Stimulated activated CD8-positive, alpha-beta memory T cell treated with anti-CD3 and anti-CD28 coated beads, Interleukin-7, amount 100 ng/mL, for 24 hours (primary cell): ENCODE measurements at places on chromosomes 7 and 10.

GRCh38 chr7:96658022-96658412, 51.6 kb downstream of the SEM1 start:
- DNase-seq = no peak

- no peak for DNase-seq
Observed at GRCh38 chr7:17988141-17988540, 39.5 kb downstream of the PRPS1L1 start.

GRCh38 chr7:25622695-25623094, 394.4 kb upstream of the NPVF start:
- DNase-seq = no peak

- no peak for DNase-seq
Observed at GRCh38 chr10:90378524-90379076, 479.2 kb downstream of the HTR7 start.

DNA sequence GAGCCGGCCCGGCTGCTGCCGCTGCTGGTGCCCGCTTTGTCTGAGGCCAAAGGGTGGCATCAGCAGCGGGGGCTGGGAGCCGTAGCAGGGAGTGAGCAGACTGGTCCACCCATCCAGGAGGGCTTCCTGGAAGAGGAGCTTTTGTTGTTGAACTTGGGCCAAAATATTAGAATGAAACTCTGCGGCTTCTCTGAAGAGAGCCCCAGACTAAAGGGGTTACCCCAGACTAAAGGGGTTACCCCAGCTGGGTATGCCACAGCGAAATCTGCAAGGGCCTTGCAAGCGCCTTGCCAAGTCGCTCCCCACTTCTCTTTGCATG, 154.7 kb upstream of the ZMIZ1 start:
- no peak for DNase-seq

- DNase-seq = no peak
Observed at GRCh38 chr10:123507298-123507697, 158.9 kb upstream of the GPR26 start.

- DNase-seq = no peak
Observed at GRCh38 chr7:149866779-149867447, 6.9 kb upstream of the ATP6V0E2 start.

GRCh38 chr10:50620899-50621298, 2.9 kb downstream of the SGMS1 start:
- no peak for DNase-seq

DNA sequence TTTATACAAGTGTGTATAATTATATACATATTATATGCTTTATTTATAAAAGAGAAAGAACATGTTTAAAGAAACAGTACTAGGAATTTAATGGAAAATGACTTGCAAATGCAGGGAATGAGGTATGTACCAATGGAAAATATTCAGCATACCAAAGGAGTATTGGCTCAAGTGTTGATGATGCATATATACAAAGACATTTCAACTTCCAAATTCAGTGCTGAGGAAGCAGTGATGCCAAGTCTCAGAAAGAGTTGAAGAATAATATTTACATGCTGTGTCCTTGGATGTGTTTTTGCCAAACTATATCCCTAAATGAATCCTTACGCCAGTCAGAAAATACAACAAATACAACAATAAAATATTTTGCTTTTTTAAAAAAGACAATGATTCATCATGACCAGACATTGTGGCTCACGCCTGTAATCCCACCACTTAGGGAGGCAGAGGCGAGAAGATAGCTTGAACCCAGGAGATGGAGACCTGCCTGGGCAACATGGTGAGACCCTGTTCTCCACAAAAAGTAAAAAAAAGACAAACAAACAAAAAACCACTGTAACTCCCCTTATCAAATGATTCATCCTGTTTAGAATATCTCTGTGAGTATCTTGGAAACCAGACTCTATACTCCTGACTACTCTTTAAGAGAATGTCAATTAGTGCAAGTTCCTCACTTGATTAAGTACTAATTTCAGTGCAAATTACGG, 157.2 kb downstream of the CHRM2 start:
- DNase-seq = no peak

DNA sequence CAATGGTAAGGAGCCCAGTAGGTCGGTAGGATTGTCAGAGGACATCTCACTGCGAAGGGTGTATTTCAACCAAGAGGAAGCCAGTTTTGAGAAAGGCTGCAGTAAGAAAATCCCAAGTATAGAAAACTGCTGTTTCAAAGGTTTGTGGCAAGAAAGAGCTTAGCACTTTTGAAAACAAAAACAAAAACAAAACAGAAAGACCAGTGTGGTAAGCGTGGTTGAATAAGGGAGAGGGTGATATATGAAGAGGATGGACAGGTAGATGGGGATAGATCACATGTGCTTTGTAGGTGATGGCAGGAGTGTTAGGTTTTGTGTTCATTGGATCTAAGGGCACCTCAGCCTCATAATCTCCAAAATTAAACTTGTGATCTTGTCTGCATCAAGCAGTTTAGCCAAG, 141.6 kb upstream of the WNT16 start:
- DNase-seq = no peak

- no peak for DNase-seq
Observed at GRCh38 chr7:24916463-24917040, 63.4 kb downstream of the OSBPL3 start.

DNA sequence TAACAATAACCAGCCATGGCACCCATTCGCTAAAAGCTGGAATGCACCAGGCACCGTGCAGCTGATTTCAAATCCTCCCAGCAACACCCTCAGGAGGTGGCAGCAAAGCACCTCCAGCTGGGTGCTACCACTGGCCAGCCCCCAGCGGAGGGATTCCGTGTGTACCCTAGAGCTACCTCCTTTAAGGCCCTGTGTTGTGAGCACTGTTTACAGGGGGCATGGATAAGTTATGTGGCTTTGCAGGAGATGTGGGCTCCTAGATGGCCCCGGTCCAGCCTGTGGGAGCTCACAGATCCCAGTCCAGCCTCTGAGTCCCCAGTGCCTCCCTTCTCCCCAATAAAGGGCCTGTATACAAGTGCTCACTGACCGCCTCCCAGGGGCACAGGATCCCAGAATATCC, 27.1 kb downstream of the TNRC18 start:
- DNase-seq = no peak

- no peak for DNase-seq
Observed at GRCh38 chr10:106935978-106936451, 228.5 kb downstream of the SORCS1 start.

GRCh38 chr7:112898432-112899290, 108.5 kb upstream of the TMEM168 start:
- DNase-seq = no peak

DNA sequence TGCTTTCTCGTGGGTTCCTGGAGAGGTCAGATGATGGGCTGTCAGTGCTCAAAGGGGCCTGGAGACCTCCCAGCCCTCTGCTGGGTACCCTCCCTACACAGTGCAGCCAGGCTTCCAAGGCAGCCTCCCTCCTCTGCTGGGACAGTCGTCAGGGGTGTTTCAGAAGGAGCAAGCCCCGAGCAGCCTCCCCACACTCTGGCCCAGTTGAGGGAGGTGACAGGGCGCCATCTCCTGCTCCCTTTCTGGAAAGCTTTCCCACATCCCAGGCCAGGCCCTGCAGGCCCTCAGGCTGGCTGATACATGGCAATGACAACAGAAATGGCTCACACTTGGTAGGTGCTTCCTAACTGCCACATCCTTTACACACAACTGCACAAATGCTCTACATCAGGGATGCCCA, 32.1 kb downstream of the KCNMA1 start:
- no peak for DNase-seq

- DNase-seq = no peak
Observed at GRCh38 chr10:113000442-113000841, 50.4 kb downstream of the TCF7L2 start.

DNA sequence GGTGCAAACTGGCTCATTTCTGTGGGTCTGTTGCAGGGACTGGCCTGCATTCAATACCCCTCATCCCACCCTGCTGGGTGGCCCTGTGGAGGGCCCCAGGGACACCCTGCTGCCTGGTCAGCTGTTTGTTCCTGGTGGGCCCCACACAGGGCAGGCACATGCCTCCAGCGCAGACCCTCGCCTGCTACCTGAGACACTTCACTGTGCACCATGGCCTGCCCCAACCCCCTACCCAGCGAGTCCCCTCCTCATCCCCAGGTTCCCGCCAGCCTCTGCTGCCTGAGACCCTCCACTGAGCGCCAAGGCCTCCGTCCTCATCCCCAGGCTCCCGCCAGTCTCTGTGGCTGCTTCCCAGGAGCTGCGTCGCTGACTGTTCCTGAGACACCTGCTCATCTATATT, 16.8 kb downstream of the GPR146 start:
- no peak for DNase-seq

- DNase-seq = no peak
Observed at GRCh38 chr7:150340024-150340749, 1.2 kb downstream of the RARRES2 start.

- DNase-seq = no peak
Observed at GRCh38 chr10:105041956-105042355, 400.9 kb downstream of the SORCS3 start.

GRCh38 chr10:7184660-7185366, 226.0 kb downstream of the SFMBT2 start:
- no peak for DNase-seq

GRCh38 chr7:149860821-149861727, 12.7 kb upstream of the ATP6V0E2 start:
- no peak for DNase-seq

DNA sequence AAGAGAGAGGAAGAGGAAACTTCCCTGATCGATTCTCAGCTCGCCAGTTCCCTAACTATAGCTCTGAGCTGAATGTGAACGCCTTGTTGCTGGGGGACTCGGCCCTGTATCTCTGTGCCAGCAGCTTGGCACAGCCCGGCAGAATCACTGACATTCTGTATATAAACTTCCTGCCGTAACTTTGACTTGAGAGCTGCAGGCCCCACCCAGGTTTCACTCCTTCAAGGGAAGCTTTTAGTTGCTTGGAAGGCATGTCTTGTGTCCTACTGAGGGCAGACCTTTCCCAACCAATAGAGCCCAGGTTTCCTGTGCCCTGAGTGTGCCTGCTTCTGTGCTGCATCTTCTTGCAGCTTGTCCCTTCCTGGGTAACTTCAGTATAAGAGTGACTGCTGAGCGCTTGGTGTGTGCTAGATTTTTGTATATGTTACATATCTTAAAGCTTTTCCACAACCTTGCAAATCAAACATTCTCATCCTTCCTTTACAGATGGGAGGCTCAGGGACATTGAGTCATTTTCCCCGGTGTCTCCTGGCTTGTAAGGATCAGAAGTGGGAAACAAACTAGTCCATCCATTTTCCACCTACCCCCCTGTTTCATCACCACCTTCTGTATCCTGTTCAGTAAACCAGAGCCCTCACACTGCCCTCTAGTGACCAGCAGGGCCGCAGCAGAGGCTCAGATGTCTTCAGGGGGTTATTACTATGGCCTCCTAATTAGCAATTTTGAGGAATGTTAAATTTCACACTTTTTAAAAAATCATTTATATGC, 225.2 kb upstream of the PRSS58 start:
- DNase-seq = peak; percentile 22

DNA sequence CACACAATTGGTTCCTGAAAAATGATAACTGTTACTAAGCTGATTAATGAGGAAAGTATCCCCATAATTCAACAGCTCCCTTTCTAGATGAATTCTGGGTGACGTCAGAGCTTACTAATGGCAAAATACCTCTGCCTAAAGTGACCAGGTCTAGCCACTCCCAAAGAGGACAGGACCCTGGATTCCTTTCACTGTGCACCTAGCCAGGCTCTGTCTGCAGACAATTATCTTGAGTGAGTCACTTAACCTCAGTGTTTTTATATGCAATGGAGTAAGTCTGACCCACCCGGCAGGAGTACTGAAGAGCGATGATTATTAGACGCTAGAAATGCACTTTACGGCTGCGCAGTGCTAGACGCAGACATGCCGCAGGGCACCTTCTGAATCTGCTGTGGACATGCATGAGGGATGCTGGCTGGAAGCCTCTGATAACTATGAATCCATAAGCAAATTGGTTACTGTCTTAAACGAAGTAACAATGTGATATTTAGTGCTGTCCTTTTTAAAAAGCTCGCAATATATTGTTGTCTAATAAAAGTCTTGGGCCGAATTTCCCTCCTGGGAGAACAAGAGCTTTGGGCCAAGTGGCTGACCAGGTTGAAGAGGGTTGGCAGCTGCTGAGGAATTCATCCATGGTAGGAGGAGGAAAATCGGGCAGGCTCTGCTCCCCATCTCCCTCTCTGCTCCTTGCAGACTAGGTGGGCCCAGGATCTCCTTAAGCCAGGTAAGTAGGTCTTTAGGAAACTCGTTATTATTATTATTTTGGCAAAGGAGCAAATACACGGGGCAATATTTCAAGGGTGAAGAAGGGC, 4.6 kb upstream of the INPP5A start:
- no peak for DNase-seq

DNA sequence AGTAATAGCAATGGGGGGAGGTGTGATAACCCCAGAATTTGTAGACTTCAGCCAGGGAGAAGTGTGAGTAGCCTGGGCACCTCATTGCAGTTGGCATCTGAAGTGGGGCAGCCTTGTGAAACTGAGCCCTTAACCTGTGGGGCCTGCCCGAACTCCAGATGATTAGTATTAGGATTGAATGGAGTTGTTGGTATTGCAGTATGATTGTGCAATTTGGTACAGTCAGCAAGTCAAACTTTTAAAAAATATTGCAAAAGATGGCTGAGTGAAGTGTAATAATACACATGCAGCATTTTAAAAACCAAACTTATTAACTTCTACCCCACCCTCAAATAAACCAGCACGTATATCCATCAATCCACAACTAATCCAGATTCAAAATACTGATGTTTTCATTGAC, 9.3 kb downstream of the RBM33 start:
- DNase-seq = no peak

- no peak for DNase-seq
Observed at GRCh38 chr7:128000854-128001265, 30.4 kb downstream of the LRRC4 start.

DNA sequence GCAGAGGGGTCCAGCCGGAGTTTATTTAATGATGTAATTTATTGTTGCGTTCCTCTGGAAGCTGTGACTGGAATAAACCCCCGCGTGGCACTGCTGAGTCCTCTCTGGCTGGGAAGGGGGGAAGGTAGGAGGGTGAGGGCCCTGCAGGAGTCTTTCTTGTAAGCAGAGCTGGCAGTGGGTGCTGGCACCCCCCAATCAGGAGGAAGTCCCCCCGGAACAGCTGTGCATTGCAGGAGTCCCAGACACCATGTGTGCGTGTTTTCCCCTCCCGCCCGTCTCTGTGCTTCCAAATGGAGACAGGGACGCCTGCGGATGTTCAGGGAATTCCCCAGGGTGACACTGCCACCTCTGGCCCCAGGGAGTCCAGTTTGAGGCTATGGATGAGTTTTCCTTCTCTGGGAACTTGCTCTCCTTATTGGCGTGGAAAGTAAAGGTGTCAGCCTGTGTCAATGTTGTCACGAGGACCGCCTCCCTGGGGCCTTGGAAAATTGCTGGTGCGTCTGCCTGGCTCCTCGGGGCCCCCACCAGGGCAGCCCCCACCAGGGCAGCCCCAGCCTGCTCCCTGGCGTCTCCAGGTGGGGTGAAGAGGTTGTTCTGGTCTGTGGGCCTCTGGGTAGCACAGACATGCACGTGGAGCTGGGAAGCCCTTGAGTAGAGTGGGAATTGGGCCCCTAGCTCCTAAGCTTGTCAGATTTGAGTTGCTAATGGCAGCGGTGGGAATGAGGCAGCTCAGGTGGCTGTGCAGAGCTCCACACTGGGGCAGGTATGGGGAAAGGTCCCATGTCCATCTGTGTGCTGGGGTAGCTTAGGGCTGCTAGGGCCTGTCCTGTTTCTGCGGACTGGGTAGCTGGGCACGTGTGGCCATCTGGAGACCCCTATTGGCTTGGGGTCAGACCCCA, 2.7 kb downstream of the FZD9 start:
- no peak for DNase-seq
